ENCODE measurements at places on chromosomes 2 and 18.

DNA sequence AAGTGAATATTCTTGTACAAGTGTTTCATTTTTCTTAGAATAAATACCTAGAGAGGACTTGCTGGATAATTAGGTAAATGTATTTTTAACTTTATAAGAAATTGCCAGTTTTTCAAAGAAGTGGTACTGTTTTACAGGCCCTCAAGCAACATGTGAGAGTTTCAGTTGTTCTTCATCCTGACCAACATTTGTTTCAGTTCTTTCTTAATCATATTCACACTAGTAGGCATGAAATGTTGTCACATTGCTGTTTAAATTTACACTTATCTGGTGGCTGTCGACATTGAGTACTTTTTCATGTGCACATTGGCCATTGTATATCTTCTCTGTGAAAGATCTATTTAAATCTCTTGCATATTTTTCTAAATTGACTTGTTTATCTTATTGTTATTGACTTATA, 178.1 kb downstream of the ACOXL start:
- DNase-seq: no peak

DNA sequence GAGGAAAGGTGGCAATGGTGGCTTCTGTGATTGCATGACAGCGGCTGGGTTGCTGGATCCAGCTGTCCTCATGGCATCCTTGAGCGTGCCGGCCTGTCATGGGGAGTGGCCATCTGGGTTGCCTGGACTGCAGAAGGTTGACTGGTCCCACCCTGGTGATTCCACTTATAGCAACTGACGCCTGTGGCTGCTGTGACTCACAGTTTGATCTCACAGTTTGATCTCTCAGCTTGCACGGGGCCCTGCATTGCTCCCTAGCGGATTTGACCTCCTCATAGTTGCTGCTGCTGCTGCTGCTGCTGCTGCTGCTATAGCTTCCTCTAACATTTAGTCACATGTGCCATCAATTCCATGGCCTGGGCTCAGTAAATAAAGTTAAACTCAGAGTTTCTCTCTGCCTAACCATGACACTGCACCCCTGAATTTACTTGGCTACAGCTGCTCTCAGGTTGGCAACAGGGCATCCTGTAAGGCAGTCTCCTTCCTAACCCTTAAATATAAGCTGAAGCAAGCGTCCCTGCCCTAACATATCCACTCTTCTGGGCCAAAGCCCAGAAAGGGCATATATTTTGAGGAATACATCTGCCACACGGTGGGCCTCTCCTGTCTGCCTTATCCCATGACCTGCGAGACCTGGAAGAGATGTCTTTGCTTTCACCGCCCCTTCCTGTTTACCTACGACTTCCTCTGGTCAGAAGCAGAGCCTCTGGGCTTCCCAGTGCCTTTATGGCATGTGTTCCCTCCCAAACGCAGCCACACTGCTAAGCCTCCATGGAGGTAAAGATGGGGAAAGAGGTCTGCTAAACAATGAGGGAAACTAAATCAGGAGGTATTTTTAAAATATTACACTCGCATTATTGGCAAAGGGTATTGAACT, 37.8 kb upstream of the CCDC150 start:
- peak; percentile 96 for DNase-seq

DNA sequence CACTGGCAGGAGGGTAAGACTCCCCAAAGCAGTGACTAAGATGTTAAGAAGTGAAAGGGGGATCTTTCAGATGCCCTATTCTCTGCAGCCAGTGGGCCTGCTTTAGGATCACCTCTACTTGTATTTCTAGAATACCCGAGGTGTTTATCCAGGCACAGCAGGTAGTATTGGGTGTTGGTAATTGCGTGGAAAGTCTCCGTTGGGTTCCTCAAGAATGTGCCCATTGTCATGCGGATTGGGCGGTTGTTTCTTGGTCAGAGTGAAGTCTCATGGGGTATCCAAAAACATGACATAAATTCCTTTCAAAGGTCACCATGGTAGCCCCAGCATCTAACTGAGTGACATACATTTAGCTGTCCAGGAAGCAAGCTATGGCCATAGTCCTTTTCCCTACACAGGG, 308.8 kb downstream of the RPIA start:
- DNase-seq: no peak

DNA sequence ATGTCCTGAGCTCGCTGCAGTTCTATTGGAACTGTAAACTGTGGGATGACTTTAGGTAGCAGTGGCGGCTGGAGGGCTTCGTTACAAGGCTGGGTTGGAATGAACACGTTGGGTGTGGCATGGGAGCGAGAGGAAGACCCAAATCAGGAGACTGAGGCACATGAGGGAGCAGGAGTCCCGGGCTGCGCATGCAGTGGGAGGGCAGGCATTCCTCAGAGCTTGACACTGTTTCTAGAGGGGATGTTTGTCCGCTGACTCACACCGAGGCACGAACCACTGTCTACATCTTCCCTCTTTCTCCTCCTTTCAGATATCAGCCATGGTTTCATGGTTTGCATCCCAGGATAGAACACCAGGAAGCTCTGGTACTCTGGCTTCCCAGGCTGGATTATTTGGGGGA, 40.6 kb upstream of the LAMA1 start:
- peak; percentile 79 for DNase-seq

DNA sequence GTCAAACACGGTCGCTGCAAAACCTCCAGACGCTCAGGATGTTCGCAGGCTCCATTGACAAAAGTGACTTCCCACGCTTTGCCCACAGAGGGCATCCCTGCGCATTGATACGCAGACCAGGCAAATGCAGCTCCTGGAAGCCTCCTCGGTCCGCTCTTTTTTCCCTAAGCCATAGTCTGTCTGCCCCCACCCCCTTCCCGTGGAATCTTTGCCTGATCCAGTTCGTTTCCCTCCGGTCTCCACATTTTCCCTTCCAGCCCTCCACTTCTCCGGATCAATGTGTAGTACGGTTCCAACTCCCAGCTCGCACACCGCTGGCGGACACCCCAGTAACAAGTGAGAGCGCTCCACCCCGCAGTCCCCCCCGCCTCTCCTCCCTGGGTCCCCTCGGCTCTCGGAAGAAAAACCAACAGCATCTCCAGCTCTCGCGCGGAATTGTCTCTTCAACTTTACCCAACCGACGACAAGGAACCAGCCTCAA, at the start of gene DCC:
TSS of gene DCC (plus strand) at position 307 of the 481 bp plus-strand sequence. CDS start 591 bp downstream, outside the sequence.
- peak; percentile 53 for DNase-seq

DNA sequence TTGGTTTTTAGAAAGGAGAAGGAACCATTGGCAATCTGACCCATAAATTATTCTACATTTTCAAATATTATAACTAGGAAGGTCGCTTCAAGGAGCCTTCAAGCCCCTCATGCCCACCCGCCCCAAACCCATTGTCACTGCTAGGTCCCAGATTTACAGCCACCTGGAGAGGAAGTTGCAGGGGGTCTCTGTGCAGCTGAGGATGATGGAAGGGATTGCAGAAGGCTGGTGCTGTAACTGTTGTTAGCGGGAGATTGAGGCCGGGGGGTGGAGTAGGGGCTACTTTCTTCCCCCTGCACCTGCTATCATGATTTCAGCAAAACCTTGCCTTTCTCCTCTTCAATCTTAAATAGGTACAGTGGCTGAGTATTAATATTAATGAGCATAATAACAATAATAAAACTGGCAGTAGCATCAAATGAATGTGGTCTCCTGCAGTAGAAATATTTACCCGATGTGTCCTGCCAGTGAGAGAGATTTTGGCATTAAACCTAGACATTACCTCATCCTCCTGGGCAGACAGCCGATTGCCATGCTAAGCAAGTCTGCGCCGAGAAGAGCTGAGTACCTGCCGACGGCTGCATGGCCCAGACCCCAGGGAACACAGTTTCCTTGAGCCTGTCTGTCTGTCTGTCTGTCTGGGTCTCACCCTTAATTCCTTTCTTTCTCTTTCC, 225.4 kb downstream of the FAM210A start:
- DNase-seq: peak; percentile 43

DNA sequence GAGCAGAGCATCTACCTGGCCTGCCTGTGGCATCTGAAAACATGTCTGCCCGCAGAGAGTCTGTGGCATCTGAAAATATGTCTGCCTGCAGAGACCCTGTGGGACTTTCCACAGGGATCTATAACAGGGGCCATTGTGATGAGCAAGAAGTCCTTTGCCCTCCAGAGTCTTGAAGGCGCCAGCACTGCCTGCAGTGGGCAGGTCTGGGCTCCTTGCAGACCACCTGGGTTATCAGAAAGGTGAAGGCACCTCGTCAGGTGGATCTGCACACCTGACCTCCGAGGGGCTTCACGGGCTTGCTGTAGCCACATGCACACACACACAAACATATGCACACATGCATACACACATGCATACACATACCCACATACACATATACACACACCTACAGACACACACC, 189.5 kb upstream of the HDAC4 start:
- DNase-seq: no peak

- DNase-seq: no peak
These were observed 23.2 kb upstream of the TACR1 start for GRCh38 chr2:75222527-75222926.

GRCh38 chr2:195600778-195601177, 56.2 kb upstream of the SLC39A10 start:
- no peak for DNase-seq

- peak; percentile 42 for DNase-seq
These were observed 5.2 kb downstream of the ZNF638 start for GRCh38 chr2:71336802-71337201.

GRCh38 chr2:66334237-66335029, 100.5 kb upstream of the MEIS1 start:
- no peak for DNase-seq

DNA sequence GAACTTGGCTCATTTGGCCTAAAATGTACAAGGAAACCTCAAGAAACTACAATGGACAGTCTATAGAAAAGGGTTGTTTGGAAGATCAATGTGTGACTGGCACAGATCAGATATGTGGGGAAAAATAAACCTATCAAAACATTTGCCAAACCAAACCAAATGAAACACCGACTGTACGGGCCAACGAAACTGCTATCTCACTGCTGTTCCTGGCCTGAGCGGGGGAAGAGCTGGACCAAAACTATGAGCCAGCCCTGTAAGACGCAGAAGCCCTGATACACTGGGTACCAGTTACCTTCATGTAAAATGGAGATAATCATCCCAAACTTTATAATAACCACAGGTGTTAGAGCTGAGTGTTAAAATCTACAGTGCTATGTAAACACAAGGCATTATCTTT, 11.7 kb downstream of the CDC42EP3 start:
- no peak for DNase-seq

DNA sequence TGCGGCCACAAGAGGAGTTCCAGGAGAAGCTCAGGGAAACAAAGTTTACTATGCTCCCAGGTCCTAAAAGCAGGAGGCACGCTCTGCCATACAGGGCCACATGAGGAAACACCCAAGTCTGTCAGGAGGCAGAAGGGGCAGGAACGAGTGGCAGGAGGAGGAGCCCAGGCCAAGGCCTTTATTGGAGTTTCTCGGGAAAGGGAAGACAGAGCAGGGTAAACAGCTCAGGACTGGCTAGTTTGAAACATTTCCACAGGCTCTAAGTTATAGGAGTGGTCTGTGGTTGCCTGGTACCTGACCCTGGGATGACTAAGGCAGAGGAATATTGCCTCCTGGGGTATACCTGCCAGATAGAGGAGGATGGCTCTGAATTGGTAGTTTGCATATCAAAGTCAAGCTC, 3.7 kb upstream of the ZNF638 start:
- no peak for DNase-seq

DNA sequence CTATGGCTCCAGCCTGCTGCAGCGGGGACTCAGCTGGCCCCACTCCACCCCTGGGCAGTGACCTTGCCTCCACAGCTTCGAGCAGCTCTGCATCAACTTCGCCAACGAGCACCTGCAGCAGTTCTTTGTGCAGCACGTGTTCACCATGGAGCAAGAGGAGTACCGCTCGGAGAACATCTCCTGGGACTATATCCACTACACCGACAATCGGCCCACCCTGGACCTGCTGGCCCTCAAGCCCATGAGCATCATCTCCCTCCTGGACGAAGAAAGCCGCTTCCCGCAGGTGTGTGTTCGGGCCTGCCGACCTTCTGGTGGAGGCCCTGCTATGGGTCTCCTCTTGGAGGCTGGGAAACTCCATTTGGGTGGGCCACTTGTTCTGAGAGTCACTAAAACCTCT, 48.6 kb downstream of the MYO7B start:
- no peak for DNase-seq

DNA sequence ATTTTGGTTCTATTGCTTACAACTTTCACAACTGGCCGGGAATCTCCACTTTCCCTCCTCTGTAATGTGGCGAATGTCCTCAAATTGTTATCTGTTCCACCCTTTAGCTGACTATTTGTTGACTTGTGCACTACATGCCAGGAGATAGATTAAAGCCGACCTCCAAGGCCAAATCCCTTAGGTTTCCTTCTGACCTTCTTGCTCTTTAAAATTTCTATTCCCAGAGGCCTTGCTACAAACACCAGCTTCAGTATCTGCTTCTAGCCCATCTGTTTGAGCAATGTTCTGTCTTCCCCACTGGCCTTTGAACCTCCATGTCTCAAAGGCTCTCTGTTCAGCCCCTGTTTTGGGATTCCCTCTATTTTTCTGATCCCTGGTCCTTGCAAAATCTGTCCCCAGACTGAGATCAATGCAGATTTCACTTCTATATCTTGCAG, 426.2 kb downstream of the LRATD1 start:
- DNase-seq: no peak

DNA sequence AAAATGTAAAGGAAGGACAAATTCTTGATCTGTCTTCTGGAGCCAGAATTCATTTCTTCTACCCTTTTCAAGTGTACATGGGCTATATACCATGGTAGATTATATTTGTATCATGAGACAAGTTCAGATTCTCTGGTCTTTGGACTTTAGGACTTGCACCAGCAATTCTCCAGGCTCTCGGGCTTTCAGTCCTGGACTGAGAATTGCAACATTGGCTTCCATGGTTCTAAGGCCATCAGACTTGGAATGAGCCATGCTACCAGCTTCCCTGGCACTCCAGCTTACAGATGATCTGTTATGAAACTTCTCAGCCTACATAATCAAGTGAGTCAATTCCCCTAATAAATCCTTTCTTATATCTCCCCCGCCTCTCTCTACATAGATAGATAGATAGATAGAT, 33.3 kb downstream of the SRD5A2 start:
- DNase-seq: no peak

- DNase-seq: peak; percentile 49
These were observed 2.7 kb upstream of the PPP4R1 start for GRCh38 chr18:9617006-9617542.

- no peak for DNase-seq
These were observed 13.8 kb downstream of the NEB start for GRCh38 chr2:151720521-151720920.

- DNase-seq: no peak
These were observed 208.8 kb upstream of the TWIST2 start for GRCh38 chr2:238638982-238639628.

- no peak for DNase-seq
These were observed 41.3 kb downstream of the TMEM18 start for GRCh38 chr2:635687-636621.

- no peak for DNase-seq
These were observed 59.6 kb upstream of the CDH2 start for GRCh38 chr18:28236487-28236886.
